ENCODE measurements at places on chromosomes 7 and 10.

- no peak for DNase-seq
Measured at GRCh38 chr10:121448766-121449421, 149.3 kb downstream of the FGFR2 start.

DNA sequence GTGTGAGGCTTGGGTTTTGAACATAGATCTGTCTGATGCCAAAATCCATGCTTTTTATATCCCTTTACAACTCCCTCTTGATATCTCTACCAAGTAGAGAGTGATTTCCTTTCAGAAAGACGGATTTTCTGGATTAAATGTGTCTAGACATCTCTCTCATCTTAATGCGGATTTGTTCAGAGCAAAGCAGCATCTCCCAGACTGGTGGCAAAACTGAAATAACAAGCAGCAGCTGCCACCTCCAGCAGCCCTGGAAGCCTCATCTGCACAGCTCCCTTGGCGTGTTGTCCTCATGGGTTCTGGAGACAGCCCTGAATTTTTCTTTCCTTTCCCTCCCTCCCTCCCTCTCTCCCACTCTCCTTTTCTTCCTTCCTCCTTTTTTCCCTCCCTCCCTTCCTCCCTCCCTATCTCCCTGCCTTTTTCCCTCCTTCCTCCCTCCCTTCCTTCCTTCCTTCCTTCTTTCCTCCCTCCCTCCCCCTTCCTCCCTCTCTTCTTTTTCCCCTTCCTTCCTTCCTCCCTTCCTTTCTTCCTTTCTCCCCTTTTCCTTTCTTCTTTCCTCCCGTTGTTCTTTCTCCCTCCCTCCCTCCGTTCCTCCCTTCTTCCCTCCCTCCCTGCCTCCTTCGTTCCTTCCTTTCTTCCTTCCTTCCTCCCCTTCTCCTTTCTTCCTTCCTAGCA lies 639.9 kb downstream of the TYW1 start:
- DNase-seq = no peak

- peak; percentile 3 for DNase-seq
Measured at GRCh38 chr7:86904949-86905834, 154.3 kb downstream of the ELAPOR2 start.

GRCh38 chr10:103856797-103857170 lies 1.4 kb upstream of the SH3PXD2A start:
- no peak for DNase-seq

GRCh38 chr10:58554316-58554715 lies 41.6 kb downstream of the BICC1 start:
- DNase-seq = no peak

- no peak for DNase-seq
Measured at GRCh38 chr10:118835682-118836326, 81.0 kb upstream of the CACUL1 start.

- DNase-seq = no peak
Measured at GRCh38 chr10:77357185-77357584, 280.4 kb downstream of the KCNMA1 start.

DNA sequence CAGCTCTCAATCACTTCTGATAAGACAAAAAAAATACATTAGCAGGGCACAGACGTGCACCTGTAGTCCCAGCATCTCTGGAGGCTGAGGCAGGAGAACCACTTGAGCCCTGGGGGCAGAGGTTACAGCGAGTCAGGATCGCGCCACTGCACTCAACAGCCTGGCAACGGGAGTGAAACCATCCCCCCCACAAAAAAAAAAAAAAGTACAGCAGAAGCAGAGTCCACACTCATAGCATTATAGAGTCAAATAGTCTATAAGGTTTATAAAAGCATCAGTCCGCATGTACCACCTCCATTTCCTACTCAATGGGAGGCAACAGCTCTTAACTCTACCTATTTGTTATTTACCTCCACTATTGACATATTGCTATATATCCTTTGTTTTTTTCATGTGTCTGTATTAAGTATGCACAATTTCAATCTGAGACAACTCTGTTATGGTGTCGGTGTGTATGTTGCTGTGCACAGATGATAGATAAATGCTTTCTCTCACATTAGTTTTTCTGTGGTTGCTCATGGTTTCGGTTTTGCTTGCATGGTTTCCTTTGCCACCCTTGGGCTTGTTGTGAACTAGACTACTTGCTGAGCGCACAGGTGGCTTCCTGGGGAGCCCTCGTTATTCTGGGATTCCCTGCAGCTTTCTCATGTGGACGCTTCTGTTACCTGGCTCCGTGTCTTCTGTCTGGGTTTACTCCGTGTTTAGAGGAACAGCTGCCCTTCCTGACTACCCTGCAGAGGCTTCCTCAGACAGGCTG lies 40.4 kb downstream of the PROSER2 start:
- peak; percentile 53 for DNase-seq

- no peak for DNase-seq
Measured at GRCh38 chr10:64037071-64037661, 516.0 kb downstream of the REEP3 start.

- no peak for DNase-seq
Measured at GRCh38 chr7:149440222-149440621, 20.6 kb downstream of the ZNF777 start.

- no peak for DNase-seq
Measured at GRCh38 chr7:83739527-83739926, 90.6 kb upstream of the SEMA3E start.

DNA sequence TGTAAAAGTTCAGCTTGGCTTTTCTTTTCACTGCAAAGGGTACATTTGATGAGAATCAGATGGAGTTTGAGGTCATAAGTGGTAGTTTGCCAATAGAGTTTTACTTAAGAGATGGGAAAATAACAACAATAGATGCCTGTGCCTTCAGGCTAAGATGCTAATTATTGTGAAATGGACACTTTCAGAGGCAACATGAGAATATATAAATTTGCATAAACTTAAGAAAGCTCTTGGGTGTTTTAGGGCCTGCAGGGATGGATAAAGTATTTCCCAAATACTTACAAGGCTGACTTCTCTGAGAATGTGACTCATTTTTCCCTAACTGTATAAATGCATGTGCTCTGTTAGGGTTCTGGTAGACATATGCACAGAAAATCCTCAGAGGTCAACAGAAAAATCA lies 200.3 kb upstream of the SVIL start:
- no peak for DNase-seq

- DNase-seq = no peak
Measured at GRCh38 chr7:37532636-37533035, 84.0 kb upstream of the ELMO1 start.

GRCh38 chr7:157462419-157462771 lies 125.6 kb downstream of the DNAJB6 start:
- DNase-seq = no peak

DNA sequence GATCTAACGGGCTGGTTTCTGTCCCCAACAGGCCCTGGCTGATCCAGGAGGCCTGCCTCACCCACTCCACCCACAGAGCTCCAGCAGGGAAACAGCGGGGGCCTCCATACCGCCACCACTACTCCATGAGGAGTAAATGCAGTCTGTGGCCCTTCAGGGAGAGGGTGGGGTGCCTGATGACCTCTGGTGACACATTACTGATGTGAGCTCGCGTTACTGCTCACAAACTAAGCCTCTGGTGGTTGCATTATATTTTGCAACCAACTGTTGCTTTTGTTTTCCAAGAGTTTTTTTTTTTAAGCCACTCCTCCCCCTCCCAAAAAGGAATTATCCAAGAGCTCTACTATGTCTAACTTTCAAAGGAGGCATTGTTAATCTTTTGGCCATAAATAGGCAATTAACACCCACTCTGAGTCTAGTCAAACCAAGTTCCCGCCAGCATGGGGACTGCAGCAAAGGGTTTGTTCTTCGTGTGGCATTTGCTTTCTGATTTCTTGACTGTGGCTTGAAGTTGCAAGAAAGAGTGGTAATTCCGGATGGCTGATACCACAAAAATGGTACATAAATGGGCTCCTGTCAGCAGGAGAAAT lies 72.6 kb downstream of the FAM53B start:
- no peak for DNase-seq

GRCh38 chr10:78969719-78970118 lies 99.0 kb upstream of the ZMIZ1 start:
- DNase-seq = no peak

DNA sequence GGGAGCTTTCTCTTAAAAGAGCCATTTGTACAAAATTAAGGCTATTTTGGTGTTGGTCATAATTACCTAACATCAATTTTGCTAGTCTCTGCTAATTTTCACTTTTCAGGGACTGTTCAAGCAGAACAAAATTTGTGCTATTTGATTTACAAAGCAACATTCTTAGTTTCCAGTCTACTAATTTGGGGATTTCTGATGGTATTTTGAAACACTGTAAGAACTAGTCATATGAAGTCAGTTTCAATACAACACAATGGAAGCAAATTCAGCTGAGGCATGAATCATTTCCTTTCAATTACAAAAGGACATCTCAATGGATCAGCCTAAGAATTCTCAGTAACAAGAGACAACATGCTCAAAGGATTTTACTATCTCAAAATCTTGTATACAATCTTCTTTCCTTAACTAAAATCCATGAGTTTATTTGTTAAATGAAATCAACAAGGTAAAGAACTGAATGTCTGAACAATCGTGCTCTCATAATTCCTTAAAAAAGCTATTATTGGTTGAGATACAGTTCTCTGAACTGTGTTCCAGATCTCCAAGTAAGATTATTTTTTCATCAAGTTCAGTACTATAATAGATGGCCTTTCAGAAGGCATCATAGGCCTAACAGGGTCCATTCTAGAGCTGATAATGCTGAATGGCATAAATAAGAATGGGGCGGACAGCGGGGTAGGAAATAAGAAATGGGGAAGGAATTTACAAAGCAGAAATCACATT lies 144.6 kb downstream of the NRCAM start:
- no peak for DNase-seq

GRCh38 chr7:34821932-34822558 lies 164.0 kb downstream of the NPSR1 start:
- no peak for DNase-seq

GRCh38 chr10:44848211-44848610 lies 62.9 kb upstream of the TMEM72 start:
- DNase-seq = no peak

DNA sequence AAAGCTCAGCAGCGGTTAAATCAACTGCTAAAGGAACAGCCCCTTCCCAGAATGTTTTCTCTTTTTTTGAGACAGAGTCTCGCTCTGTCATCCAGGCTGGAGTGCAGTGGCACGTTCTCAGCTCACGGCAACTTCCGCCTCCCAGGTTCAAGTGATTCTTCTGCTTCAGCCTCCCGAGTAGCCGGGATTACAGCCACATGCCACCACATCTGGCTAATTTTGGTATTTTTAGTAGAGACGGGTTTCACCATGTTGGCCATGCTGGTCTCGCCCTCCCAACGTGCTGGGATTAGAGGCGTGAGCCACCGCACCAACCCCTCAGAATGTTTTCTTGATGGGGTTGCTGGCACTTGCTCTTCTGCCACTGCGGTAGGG lies 59.8 kb upstream of the IL6 start:
- no peak for DNase-seq

- no peak for DNase-seq
Measured at GRCh38 chr10:16944986-16945385, 127.8 kb upstream of the RSU1 start.

DNA sequence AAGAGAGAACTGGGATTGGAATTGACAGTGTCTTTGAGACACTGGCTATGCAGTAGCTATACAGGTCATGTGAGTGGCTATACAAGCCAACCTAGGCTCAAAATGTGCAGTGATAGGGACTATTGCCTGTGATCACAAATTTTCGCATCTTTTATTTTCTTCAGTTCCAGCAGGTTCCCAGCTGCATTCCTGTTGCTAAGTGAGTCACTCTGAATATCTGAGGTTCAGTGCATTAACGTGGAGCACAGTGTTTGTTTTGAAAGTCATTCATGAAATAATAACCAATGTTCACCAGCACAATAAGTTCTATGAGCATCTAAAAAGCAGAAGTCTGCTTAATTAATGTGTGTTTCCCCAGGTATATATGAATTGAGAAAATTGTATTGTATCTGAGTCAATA lies 1236.0 kb upstream of the CELF2 start:
- DNase-seq = no peak

DNA sequence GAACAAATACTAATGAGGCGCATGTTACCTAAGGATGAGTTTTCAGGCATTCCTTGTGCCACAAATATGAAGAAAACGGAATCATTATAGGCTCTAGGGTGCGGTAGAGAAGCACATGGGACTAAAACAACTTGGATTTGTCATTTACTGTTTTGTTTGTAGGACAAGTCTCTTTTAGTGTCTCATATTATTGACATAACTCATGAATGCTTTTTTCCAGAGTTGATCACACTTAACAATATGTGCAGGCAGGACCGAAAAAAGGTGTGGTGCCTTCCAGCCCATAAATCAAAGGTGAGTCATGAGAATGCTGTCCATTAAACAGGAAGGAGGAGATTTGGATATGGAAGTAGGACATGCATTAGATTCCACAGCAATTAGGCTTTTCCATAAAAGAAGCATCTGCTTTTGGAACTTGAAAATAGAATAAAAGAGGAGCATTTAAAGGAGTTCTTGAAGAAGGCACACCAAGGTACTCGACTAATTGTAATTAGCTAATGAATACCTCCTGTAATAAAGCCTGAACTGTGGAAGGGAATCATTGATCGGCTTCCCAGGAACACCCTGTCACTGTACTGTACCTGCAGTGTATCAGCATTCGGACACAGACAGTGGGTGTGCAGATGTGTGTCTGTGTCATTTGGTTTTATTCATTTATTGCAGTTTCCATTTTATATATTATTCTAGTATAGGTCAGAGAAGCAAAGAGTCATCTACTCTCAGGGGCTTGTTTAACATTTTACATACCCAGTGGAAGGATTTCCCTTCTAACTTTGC lies 119.7 kb upstream of the KLF14 start:
- DNase-seq = no peak

- no peak for DNase-seq
Measured at GRCh38 chr7:55177589-55178261, 158.9 kb downstream of the EGFR start.

DNA sequence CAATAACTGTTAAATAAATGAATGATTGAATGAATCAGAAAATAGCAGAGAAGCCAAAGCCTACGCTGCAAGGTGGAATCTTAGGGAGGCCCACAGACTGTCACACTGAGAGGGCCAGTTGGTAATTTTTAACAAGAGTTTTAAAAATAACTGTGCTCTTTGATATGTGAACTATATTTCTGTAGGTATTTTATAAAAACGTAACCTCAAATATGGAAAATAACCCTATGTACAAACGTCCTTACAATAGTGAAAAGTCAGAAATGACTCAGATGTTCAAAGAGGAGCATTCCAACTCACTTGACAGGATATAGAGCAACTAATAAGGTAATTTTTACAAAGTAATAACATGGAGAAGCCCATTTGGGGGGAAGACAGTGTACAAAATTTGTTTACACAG lies 18.9 kb upstream of the TMEM273 start:
- no peak for DNase-seq

Measured in activated naive CD8-positive, alpha-beta T cell treated with anti-CD3 and anti-CD28 coated beads, Interleukin-2, amount 50 U/mL, for 24 hours (primary cell).